Fibroblast of skin of right quadriceps (primary cell): ENCODE measurements at places on chromosomes 1 and 21.

DNA sequence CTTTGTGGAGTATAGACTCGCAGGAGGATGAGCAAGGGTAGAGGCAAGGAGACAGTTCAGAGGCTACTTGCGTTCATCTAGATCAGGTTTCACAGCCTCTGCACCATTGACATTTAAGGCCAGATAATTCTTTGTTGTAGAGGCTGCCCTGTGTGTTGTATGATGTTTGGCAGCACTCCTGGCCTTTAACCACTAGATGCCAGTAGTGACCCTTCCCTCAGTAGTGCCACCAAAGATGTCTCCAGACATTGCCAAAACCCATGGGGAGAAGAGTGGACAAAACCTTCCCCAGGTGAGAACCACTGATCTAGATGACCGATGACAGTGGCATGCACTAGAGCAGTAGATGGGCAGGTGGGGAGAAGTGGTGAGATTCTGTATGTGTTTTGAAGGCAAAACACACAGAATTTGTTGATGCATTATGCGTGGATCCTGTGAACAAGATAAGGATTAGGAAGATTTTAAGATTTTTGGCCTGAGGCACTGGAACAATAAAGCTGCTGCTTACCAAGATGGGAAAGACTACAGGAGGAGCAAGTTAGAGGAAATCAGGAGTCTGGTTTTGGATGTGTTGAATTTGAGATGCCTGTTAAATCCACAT lies 9.9 kb upstream of the COG2 start:
- peak; percentile 30 for DNase-seq

DNA sequence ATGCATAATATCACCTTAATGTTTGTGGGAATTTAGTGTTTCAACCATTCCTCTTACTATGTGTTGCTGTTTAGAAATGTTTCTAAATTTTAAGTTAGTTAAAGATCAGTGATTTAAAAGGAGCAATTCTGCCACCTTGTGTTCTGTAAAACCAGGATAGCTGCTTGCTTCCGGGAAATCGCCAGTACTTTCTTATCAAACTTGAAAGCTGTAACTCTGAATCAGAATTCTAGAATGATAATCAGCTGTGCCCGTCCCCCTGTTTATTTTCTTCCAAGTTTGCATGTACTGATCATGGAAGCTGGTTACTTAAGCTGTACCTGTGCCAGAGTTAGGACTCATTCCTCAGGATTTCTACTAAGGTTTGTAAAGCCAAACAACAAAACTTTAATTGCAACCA lies 656.4 kb downstream of the LTN1 start:
- peak; percentile 91 for DNase-seq

DNA sequence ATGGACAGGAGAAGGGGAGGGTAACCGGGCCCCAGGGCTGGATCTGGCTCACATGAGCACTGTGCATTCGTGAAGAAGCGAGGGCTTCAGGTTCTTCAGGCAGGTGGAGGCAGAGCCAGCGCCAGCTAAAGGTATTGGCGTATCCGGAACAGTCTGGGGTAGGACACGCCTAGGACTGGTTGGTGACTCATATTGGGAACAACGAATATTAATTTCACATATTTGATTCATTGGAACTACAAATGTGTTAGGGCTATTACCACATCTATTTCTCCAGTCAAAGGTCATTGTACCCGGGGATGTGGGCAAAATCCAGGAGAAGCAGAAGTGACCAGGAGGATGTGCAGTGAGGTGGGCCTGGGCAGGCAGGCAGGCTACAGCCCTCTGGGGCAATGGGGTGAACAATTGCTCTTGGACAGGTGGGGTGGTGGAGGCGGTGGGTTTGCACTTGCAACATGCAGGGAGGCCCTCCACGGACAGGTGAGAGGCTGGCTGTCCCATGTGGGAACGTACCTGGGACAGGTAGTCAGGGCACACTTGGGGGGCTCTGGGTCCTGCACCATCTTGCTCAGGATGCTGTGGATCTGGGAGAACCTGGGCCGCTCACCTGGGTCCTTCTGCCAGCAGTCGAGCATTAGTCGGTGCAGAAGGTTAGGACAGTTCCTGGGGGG lies 26.7 kb downstream of the CDCA8 start:
- no peak for DNase-seq

GRCh38 chr1:12604986-12605385 lies 13.0 kb downstream of the DHRS3 start:
- no peak for DNase-seq

DNA sequence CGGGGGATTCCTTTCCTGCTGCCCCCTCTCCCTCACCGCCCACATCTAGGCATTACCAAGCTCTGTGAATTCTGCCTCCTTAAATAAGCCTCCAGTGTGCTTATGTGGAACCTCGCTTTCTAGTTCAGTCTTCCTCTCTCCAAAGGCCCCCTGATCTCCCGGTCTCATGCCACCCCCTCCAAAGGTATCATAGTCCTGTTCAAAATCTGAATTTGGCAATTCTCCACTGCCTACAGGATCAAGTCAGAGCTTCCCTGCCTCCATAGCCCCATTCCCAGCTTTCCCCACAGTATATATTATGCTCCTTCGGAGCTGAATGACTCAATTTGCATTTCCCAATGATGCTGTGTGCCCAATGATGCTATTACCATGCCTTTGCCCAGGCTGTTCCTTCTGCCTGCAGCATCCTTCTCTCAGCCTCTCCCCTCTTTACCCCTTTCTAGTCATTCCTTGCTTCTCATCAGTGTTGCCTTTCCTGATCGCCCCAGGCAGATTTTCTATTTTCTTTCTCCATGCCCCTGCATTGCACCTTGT lies 1.7 kb downstream of the AZIN2 start:
- DNase-seq: no peak

DNA sequence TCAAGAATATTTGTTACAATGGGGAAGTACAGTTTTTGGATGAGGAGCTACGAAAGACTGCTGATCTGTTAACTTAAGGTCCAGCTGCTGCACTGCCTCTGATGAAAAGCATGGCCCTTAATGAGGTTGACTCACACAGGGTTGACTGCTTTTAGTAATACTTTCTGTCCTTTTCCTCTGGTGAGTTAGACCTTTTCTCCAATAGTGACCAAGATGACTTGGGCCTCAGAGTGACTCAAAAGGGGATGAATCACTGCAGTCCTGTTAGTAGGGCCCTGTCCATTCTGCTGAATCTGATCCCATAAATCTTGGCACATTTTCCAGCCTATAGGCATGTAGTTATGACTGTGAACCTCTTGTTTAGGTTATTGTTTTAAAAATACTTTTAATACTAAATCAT lies 2.7 kb downstream of the DISP1 start:
- peak; percentile 79 for DNase-seq

DNA sequence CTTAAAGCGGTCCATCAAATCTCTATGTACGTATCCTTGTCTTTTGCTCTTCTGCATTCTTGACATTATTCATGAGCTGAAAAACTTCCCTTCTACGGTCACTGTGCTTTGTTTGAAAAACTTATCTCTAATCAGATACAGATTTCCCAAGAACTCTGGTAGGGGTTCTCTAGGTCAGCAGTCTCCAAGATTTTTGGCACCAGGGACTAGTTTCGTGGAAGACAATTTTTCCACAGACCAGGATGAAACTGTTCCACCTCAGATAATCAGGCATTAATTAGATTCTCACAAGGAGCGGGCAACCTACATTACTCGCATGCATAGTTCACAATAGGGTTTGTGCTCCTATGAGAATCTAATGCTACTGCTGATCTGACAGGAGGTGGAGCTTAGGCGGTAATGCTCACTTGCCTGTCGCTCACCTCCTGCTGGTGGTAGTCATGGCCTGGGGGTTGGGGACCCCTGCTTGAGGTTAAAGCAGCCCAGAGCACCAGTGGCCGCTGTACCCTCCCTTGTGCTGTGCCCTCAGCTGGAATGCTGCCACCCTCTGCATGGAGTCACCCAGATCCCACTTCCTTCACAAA lies 30.8 kb downstream of the AK2 start:
- peak; percentile 30 for DNase-seq

DNA sequence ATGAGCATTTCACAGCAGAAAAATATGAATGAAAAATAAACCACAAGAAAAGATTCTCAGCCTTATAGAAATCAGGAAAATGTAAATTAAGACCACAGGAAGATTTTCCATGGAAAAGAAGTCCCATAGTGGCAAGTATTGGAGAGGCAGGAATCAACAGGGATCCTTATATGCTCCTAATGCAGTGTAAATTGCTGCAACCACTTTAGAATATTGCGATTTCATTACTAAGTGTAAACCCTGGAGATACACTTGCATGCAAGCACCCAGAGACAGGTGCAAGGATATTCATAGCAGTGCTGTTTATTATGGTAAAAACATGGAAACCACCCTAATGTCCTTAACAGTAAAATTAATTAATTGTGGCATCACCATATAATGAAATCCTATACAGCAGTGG lies 10.6 kb upstream of the LRP8 start:
- no peak for DNase-seq

- no peak for DNase-seq
Measured at GRCh38 chr1:35454176-35454575, 103.0 kb downstream of the KIAA0319L start.

DNA sequence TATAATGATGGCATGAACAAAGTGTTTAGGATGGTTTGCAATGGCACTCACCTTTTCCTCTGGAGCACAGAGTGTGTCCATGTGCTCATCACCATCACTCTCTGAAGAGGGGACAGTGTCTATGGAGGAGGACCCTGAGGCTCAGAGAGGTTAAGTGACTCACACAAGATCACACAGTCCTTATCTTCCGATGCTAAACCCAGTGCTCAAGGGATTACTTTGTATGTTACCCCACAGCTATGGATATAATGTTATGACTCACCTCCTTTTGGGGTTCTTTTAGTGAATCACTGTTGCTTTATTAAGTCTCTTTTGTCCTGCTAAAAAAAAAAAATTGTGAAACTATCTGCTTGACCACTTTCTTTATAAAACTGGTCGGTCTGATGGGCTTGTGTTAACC lies 67.6 kb downstream of the TENT5C start:
- DNase-seq: peak; percentile 65

DNA sequence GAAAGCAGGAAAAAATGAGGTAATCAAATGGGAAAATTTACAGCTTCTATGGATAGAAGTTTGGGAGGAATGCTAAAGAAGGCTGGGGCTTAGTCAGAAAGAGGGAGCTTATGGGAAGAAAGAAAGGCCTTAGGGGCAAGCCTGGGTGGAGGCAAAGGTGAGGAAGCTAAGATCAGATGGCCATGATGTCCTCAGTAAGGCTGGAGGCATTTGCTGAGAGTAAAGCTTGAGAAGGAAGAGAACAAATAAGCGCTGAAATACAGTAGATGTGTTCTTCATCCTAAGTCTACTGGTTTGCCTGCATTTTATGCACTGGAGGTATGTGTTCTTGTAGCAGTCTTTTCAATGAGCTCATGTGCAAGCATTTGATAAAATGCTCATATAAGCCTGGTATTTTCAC lies 355.4 kb downstream of the BRINP2 start:
- no peak for DNase-seq

DNA sequence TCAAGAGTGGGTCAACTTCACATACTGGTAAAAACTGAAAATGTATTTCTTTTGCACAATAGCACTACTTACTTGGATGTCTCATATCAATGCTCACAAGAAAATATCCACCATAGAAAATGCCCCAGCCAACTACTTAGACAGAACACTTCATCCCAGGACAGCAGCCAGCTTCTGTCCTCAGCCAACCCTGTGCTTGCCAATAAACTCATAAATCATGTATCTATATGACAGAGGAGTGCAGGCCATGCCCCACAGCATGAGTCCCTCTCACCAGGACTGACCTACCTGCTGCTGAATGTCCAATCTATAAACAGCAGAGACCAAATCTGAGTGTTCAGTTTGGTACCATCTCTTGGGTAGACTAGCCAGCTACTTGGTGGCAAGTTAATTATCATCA lies 179.3 kb downstream of the OMA1 start:
- no peak for DNase-seq

GRCh38 chr1:7375329-7375728 lies 395.8 kb upstream of the VAMP3 start:
- DNase-seq: no peak

DNA sequence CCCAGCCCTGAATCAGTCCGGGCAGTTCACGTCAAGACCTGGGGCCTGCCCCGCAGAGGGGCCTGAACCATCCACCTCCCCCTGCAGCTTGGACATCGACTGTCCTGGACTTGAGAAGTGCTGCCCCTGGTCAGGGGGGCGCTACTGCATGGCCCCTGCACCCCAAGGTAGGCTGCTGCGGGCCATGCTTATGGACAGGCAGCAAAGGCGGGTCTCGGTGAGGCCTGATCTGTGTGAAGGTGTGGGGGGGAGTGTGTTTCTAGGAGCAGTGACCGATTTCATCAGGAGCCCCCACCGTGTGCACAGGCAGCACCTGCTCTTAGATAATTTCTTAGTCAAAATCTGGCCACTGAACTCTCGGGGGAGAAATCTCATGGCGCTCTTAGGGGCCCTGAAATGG lies 13.0 kb downstream of the UMODL1 start:
- DNase-seq: no peak

DNA sequence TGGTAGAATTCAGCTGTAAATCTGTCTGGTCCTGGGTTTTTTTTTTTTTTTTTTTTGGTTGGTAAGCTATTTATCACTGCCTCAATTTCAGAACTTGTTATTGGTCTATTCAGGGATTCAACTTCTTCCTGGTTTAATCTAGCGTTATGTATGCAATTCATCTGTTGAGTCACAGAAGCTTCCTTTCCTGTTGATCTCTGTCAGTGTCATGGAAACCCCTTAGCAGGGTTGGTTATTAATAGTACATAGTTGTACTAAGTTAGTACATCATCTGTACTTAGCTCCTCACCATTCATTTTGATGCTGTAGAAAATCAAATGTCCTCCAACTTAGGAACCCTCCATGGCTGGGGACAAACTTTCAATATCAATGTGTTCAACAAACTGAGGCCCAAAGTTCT lies 51.0 kb upstream of the BARHL2 start:
- no peak for DNase-seq

DNA sequence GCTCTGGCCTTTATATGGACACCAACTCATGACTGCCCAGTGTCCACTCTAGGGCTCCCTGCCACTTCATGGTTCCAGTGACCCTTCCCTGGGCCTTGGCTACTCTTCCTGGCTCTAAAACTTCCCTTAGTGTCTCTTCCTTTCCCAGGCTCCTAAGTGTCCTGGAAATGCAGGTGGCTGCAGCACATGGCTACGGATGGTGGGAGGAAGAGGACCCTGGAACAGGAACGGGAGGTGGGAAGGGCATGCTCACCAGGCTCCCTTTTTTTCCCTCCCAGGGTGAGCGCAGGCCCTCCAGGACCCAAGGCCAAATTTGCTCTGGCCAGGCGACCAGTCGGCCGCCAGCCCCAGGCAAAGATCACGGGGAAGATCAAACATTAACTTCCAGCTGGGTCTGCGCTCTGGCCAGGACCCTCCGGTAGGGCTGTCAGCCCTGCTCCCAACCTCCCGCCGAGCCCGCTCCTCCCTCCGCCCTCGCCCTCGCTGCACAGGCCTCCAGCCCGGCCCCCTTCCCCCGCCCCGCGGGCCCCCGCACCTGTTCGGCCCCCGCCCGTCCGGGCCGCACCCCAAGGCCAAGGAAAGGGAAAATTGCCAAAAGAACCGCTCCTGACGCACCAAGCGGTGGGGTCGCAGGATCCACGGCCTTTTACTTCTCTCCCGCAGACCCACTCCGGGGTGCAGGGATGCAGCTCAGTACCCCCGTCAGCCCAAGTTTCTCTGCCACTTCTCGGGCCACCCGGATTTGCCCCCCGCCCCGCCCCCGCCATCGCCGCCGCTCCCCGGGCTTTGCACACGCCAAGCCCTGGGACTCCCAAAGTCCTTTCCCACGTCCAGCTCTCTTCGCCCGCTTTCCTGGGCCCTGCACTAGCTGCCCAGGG lies 894 bp downstream of the TCEA3 start:
- DNase-seq: no peak
